Mesendoderm (in vitro differentiated cells): ENCODE measurements at places on chromosomes 1 and 21.
A peak's percentile ranks its signal among the peaks of the same experiment; 100 is the strongest.

DNA sequence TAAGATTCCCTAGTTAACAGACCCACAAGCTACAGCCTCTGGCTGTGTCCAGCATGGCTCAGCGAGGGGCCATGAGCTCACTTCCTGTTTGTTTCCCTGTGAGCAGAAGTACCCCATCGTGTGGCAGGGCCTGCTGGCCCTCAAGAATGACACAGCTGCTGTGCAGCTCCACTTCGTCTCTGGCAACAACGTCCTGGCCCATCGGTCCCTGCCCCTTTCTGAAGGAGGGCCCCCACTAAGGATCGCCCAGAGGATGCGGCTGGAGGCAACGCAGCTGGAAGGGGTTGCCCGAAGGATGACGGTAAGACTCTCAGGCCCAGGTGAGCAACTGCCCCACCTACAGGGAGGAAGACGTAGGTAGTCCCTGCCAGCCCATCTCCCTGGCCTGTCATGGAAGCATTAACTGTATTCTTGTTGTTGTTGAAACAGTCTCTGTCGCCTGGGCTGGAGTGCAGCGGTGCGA lies 38.2 kb downstream of the ZBTB17 start:
- no peaks in the 10 kb centered on the region for H3K27me3 ChIP-seq
- peak; percentile 80 for DNase-seq
- no peak overlapping the region for H3K4me3 ChIP-seq
- H3K27ac ChIP-seq, result no peak overlapping the region
- H3K4me1 ChIP-seq, result no peaks in the 10 kb centered on the region
- H3K36me3 ChIP-seq, result peaks cover 16% of the 10 kb centered on the region

- DNase-seq, result no peak
- no peaks in the 10 kb centered on the region for H3K36me3 ChIP-seq
- H3K4me3 ChIP-seq, result no peak overlapping the region
- no peaks in the 10 kb centered on the region for H3K27me3 ChIP-seq
These were observed 283.8 kb downstream of the CACNA1E start for GRCh38 chr1:181767001-181767708.

DNA sequence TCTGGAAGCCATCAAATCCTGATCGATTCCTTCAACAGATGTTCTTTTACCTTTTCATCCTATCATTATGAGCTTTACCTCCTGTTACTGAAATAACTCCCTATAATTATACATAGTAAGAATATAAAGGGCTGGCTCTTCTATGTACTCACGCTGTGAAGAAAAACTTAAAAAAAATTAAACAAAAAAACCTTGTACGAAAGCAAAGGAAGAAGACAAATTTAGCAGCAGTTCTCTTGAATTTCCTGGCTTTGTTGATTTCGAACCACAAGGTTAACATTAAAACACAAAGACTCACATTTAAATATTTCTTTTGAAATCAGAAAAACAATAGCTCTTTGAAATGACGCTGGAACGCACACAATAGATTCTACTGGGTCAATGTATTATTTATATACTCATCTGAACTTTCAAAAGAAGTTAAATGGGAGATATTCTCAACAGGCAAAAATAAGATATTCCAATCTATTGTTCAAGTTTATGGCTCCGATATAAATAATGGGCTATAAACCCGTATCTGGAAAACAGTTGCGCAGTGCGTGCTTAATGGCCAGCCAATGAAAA lies 13.6 kb upstream of the SPEN start:
- H3K27ac ChIP-seq, result peak overlapping the region; percentile 100
- H3K36me3 ChIP-seq, result no peaks in the 10 kb centered on the region
- no peak for DNase-seq
- H3K4me1 ChIP-seq, result no peaks in the 10 kb centered on the region

DNA sequence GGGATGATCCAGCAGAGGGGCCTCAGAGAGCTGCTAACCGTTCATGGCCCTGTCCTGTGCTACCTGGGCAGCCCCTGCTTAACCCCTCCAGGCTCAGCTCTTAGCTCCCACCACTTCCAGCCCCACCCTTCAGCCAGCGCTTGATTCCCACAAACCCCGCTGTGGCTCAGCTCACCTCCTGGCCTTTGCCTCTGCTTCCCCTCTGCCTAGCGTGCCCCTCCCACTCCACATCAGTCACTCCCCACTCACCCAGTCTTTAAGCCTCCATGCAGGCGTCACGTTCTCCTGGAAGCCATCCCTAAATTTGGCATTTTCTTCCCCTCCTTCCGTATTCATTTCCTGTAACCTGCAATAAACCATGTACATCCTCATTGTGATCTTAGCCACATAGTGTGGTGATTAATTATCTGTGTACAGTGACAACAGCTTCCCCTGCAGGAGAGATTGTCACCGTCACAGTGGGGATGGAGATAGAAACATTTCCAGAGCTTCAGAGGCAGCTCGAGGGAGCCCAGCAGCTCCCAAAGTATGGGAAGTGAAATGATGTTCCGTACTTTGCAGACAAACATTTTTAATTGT lies 65.5 kb downstream of the EPHB2 start:
- no peak overlapping the region for H3K27ac ChIP-seq
- no peaks in the 10 kb centered on the region for H3K27me3 ChIP-seq
- no peaks in the 10 kb centered on the region for H3K36me3 ChIP-seq
- H3K4me1 ChIP-seq, result no peaks in the 10 kb centered on the region

- no peak for DNase-seq
- H3K27ac ChIP-seq, result no peak overlapping the region
- H3K4me1 ChIP-seq, result peaks cover 6% of the 10 kb centered on the region
- no peak overlapping the region for H3K4me3 ChIP-seq
- H3K36me3 ChIP-seq, result no peaks in the 10 kb centered on the region
These were observed 4.6 kb downstream of the LRRC8B start for GRCh38 chr1:89529196-89529595.
